ENCODE measurements at places on chromosomes 4 and X.

DNA sequence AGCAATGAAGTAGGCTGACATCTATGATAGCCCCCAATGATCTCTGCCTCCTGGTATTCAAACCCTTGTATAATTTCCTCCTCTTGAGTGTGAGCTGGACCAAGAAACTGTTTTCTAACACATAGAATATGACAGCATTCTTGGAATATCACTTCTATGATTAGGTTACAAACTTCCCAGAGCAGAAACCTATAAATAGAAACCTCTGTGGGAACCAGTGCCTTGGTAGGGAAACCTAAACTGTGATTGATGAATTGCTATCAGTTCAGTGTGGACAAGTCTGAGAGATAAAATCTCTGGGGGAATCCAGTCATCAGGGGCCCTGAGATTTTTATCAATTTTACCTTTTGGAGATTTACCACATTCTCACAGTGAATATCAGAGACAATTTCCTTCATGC, 756.5 kb upstream of the AGA start:
- DNase-seq = no peak

GRCh38 chr4:183906489-183906738, 1.3 kb downstream of the STOX2 start:
- no peak for DNase-seq

DNA sequence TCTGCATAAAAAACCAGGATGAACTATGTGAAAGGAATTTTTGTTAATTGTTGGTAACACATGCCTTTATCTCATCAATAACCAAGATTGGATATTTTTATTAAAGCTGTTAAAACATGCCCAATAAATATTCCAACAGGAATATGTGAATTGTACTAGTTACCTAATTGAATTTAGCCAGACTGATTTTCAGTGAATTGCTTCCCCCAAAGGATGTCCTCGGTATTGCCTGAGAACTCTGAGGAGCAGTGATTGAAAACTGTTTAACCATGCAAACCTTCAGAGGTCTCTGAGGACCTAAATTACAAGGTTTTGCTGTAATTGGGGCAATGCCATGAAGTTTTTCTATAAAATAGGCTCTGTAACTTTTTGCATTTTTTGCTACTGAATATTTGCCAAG, 66.6 kb downstream of the BLTP1 start:
- no peak for DNase-seq

DNA sequence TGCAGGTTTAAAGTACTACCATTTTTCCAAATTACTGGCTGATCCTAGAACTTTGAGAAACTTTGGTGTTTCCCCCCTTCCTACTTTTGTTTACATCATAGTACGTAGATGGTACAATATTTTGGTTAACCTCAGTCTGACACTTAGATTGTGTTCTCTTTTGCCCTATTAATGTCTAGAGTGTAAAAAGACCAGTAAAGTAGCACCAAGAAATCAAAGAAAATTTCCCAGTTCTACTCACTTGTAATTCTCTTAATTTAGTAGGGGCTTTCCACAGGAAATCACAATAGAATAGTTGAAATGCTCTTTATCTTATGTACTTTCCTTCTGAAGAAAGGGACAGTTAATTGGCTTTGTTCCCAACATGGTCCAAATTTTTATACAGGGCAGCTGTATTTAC, 51.6 kb downstream of the NFKB1 start:
- DNase-seq = peak; percentile 55

DNA sequence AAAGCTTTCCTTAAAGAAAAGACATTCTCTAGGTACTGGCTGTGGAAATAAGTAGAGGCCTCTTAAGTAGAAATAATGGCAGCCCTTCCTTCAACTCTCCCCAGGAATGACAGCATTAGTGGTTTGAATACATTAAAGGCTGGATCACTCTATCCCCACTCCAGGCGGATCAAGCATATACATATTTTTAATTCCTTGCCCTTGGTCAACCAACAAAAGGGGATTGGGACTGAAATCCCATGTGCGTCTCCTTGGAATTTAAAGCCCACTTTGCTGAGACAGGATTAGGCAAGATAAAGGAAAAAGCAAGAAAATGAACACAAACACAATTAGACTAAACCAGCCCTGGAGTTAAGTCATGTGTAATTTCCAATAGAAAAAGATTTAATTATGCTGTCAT, 391.3 kb downstream of the PPP1R2C start:
- no peak for DNase-seq

GRCh38 chr4:77600521-77601451, 4.8 kb upstream of the CXCL13 start:
- peak; percentile 43 for DNase-seq

DNA sequence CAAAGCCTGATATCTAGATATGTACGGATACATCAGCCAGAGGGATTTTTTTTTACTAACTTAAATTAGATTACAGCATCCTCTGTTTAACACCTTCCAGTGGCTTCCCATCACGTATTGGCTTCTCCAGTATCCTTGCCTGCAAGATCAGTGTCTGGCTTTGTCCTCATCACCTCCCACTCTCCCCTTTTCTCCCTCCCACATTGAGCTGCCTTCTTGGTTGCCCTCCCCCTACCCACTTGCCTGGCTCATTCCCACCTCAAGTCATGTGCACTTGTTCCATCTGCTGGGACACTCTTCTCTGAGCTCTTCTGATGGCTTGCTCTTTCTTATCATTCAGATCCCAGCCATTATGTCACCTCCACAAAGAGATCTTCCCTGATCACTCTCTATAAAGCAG, 75.9 kb upstream of the NALF2 start:
- DNase-seq = no peak

- DNase-seq = no peak
Observed at GRCh38 chrX:34546366-34546765, 110.7 kb downstream of the TMEM47 start.

- DNase-seq = no peak
Observed at GRCh38 chr4:159428975-159429692, 326.3 kb downstream of the RAPGEF2 start.

GRCh38 chr4:179352221-179352620, 1910.0 kb upstream of the AGA start:
- no peak for DNase-seq

- DNase-seq = no peak
Observed at GRCh38 chrX:28626515-28626914, 39.3 kb downstream of the IL1RAPL1 start.

DNA sequence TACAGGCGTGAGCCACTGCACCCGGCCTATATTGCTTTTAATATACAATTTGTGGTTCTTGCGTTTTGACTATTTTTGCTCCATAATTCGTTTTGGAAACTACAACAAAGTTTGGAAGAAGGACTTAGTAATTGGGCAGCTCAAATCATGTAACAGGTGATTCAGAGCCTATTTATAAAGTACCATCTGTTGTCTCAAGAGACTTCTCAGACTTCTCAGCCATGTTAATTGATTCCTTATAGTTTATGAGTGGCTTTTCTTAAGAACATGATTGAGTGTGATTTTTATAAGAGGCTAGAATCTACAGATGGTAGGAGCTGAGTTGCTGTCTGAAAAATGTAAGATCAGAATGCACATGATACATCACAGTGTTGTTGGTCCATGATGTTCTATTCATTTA, 240.2 kb downstream of the ADGRL3 start:
- no peak for DNase-seq

- no peak for DNase-seq
Observed at GRCh38 chr4:89404530-89404929, 96.9 kb upstream of the GPRIN3 start.

DNA sequence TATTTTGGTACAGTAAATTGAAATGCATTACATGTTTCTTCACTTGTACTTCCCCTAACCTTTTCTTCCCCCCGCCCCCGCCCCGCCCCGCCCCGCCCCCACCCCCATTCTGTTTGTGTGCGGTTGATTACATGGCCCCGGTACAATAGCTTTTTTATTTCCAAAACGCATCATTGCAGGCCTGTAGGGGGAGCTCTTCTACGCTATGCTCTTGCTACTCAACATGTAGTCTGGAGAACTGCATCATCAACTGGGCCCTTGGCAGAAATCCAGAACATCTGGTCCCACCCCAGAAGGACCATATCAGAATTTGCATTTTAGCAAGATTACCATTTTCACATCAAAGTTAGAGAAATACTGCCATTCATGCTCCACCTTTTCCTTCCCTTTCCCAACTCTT, 333.3 kb upstream of the DDX53 start:
- no peak for DNase-seq

GRCh38 chrX:118865231-118865630, 41.6 kb downstream of the ZCCHC12 start:
- no peak for DNase-seq

DNA sequence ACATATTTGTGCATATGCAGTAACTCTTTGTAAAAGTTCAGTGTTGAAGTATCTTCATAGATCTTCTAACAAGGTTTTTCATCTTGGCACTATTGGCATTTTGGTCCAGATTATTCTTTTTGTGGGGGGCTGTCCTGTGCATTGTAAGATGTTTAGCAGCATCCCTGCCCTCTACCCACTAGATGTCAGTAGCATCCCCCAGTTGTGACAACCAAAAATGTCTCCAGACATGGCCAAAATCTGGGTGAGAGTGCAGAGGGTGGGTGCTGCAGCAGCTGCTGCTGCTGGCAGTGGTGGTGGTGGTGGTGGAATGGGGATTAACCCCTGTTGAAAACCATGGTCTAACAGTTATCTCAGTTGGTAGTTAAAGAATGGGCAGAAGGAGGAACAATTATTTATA, 370.0 kb downstream of the GPAT3 start:
- no peak for DNase-seq

- no peak for DNase-seq
Observed at GRCh38 chrX:110210417-110211139, 107.3 kb downstream of the AMMECR1 start.

DNA sequence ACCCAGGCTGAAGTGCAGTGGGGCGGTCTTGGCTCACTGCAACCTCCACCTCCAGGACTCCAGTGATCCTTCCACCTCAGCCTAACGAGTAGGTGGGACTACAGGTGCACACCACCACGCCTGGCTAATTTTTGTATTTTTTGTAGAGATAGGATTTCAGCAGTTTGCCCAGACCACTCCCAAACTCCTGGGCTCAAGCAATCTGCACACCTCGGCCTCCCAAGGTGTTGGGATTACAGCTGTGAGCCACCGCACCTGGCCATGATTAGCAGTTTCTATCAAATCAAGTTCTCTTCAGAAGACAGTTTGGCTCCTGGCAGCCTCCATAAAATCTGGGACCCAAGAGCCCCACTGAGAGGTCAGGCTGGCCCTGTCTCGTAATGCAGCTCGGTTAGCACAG, 26.4 kb upstream of the TRIM2 start:
- no peak for DNase-seq

DNA sequence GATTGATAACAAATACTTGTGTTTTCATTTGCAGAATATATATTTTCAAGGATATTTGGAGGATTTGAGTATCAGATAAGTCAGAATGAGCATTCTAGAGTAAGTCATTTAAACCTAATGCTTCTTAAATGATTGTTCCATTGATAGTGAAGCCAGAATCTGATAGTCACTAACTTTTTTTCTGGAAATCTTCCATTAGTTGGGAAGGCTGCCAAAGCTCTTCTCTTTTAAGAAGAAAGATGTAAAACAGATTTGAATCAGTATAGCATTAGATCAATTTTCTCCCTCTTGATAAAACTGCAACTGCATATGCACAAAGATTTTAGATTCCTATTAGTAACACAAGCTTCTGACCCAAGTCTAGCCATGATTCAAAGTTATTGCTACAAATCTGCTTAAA, 256.7 kb downstream of the SPOCK3 start:
- DNase-seq = no peak

GRCh38 chr4:94583914-94584641, 132.3 kb downstream of the PDLIM5 start:
- DNase-seq = no peak

GRCh38 chr4:552019-552418, 24.1 kb downstream of the TMEM271 start:
- DNase-seq = no peak

DNA sequence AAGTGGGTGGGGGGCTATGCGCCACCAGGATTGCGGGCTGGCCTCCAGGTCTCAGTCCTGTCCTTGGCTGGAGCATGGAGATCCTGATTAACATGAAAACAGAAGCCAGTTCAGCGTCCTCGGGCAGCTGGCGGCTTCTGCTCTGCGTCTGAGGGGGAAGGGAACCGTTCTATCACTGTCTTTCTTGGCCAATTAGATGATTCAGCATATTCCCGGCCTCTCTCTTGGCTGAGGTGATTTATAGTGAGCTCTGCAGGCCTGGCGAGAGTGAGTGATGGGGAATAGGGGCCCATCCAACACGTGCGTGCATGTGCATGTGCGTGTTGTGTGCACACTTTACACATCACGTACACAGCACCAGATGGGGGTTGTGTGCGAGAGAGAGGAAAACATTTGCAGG, 145.8 kb upstream of the ATP6AP2 start:
- DNase-seq = no peak

DNA sequence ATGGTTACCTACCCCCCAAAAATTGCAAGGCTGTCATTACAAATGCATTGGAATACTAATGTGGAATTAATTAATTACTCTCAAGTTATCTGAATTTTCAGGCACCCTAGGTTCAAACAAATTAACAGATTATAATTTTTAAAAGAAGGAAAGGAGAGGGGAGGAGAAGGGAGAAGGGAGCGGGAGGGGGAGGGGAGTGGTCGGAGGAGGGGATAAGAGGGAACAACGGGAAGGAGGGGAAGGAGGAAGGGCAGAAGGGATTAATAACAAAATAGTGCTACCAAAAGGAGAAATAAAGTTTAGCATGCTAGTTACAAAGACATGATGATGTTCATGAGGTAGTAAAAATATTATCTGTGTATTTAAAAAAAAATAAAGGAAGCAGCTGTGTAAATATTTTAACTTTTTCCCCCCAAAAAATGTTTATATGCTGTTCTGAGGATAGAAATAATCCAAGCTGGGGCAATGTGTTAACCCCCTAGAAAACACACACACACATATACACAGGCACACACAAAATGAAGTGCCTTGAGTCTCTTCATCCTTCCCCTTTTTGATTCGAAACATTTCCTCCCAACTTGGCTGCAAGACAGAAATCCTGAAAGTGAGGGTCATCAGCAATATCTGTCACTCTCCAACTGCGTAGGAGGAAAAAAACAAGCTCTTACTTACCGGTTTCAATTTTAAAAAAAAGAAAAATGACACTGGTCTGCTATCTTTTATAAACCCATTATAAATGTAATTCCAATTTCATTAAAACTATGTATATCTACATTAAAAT, 58.8 kb downstream of the PPP3CA start:
- no peak for DNase-seq

DNA sequence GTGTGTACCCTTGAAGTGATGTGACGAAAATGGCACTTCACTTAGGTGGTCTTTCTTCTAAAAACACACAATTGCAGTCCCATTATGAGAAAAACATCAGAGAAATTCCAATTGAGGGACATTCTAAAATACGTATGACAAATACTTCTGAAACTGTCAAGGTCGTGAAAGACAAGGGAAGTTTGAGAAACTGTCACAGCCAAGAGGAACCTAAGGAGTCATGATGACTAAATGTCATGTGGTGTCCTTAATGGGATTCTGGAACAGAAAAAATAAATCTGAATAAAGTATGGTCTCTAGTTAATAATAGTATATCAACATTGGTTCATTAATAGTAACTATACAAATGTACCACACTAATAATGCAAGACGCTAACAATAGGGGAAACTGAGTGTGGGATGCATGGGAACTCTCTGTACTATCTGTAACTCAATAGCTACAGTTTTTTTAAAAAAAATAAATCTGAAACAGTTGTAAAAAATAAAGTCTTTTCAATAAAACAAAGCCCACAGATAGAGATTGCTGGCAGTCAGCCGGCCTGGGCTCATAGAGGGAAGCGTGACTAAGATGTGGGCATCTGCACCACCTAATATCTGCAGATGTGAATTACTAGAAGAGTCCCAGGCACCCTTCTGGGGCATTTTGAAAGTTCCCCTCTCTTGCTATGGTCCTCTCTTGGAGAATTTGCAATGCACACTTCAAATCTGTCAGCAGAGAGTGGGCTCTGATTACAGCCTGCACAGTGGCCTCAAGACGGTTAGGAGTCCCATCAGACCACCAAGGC, 47.6 kb downstream of the MID1IP1 start:
- no peak for DNase-seq

Measured in CD4-positive, alpha-beta T cell treated with Interleukin-2 at 100 ng/mL for 4 hours (primary cell).